ENCODE measurements at places on chromosomes 3 and 15. TPM values are rescaled to one million over a fixed set of nuclear protein-coding genes. Genes with fewer than 3 reads are reported as not detected.
A peak's percentile ranks its signal among the peaks of the same experiment; 100 is the strongest.

DNA sequence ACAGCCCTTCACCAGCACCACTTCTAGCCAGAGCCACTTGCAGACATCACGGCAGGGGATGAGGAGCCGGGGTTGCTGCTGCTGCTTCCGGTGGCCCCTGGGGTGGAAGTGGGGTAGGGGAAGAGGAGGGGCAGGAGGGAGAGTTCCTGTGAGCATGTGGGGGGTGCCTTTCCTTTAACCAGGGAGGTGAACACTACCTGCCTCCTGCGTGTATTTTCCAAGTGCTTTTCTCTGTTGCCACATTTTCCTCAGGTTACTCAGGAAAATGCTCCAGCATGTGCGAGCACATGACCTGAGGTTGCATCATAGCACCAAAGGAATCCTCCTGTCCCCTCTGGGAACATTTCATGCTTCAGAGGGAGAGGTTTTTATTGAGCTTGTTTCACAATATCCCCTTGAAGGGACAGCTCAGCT lies 12.2 kb upstream of the SACM1L start:
- no peak for DNase-seq

DNA sequence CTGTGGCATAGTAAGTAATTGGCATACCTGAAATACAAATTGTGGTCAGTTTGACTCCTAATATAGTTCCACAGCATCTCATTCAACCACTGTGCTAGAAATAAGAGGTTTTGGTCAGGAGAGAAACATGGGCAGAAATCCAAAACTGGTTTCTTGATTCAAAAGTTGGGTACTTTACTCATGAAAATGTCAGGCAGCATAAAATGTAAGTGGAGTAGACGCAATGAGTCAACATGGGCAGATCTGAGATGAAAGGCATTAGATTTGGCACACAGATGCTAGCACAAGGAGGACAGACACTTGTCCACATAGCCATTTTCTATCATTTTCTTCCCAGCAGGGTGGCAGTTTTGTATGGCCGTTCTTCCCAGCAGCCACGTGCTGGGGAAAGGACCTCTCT lies 255.8 kb upstream of the CDIN1 start:
- DNase-seq: no peak

- no peak for DNase-seq
Observed at GRCh38 chr3:75242012-75242735, 422.0 kb upstream of the FRG2C start.

DNA sequence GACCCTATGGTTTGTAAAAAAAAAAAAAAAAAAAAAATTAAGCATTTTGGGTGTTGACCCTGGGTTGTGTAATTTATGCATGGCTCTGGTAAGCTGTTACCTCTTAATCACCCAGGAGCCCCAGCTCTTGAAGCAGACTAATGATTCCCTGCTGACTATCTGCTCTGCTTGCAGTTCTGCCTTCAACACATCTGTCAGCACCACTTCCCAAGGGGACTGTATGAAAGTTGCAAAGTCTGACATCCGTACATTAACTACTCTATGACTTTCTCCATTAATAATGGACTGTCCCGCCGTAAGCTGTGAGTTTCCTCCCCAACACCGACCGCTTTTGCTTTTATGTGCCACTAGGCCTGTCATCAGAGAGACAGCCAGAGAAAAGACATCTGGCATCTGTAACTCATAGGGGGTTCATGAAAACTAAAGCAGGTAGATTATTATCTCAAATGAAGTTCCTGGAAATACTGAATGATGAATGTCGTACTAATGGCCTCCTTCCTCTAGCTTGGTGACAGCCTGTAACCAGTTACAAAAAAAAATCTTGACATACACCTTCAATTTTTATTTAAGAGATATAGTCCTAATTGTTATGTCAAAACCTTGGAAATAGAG lies 271.5 kb downstream of the IL5RA start:
- DNase-seq: no peak

Gene SLC9C1
- not detected for total RNA-seq

- DNase-seq: no peak
Observed at GRCh38 chr15:39597751-39598185, 16.9 kb downstream of the THBS1 start.

- DNase-seq: no peak
Observed at GRCh38 chr3:135440233-135440632, 525.3 kb upstream of the PPP2R3A start.

DNA sequence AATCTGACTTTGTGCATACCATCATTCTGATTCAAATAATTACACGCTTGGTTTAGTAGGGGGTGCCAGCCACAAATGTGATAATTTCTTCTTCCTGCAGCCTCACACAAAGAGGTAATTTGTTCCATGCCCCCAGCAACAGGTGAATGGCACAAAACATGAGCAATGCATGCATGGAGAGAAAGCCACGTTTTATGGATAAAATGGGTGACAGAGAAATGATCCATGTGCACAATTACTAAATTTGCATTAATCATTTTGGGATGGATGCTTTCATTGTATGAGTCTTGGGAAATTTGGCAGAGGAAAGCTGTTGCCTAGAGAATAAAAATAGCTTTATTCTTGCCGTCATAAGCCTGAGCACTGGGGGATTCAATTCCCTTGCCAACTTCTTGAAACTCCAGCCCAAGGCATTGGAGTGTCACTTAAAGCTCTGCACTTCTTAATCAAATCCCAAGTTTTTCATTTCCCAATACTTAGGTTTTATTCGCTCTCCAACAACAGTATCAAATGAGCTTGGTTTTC lies 411.6 kb downstream of the GBE1 start:
- DNase-seq: no peak

DNA sequence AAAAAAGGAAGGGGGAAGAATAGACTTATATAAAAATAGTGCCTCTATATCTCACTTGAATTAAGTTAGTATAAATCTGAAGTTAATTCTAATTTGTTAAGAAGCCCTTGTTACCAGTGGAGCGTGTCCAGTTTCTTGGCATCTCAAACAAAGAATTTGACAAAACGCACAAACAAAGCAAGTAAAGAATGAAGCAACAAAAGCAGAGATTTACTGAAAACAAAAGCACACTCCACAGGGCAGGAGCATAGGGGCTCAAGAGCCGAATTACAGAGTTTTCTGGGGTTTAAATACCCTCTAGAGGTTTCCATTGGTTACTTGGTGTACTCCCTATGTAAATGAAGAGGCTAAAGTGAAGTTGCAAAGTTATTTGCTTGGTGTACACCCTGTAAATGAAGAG lies 34.0 kb upstream of the GK5 start:
- no peak for DNase-seq

DNA sequence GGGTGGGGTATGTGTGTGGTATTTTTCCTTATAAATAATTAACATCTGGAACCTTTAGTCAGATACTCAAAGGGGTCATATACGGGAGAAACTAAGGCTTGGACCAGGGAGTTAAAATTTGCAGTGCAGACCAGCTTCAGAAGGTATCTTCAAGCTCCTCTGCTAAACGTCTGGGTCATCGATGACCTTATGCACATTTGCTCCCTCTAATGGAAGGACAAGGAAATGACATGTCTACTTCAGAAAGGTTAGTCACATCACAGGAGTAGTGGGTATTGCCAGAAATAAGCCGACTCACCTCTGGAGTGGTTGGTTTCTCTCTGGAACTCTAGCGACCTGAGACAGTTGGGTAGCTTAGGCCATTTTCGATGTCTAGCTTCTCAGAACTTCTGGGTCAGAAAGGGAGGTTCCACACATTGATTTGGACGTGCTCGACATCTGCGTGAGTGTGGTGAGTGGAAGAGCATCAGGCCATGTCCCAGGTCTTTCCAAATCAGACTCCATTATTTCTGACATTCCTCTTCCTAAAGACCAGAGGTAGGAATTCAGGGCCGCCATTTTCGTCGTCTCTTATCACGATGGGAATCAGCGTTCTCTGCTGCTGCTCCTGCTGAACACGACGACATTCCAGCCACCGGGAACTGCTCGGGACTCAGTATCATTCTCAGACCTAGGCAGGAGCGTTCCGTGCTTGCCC lies 31.8 kb upstream of the RASA2 start:
- DNase-seq: peak; percentile 32

Gene SV2B
- not detected for total RNA-seq

Gene TRIM42
- not detected for total RNA-seq

Gene GOLGA8S
- not detected for total RNA-seq

DNA sequence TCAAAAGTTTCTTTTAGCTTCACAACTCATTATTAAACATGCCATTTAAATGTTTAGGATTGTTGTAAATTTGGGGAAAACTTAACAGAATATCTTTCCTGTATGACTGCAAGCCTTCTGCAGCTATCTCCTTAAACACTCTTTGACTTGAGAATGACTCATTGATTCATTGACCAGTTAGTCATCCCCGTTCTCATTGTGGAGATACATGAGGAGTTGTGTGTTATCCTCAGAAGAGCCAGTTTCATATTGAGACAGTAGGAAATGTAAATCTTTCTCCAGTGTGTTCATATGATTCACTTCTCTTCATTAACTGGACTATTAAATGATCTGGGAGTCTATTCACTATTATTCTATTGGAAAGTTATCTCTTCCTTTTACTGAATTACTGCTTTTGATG lies 83.0 kb downstream of the CRYGS start:
- no peak for DNase-seq

Gene GCNT3
- not detected for total RNA-seq
